ENCODE measurements at places on chromosomes 2 and 18. TPM values are rescaled to one million over a fixed set of nuclear protein-coding genes. Genes with fewer than 3 reads are reported as not detected.

DNA sequence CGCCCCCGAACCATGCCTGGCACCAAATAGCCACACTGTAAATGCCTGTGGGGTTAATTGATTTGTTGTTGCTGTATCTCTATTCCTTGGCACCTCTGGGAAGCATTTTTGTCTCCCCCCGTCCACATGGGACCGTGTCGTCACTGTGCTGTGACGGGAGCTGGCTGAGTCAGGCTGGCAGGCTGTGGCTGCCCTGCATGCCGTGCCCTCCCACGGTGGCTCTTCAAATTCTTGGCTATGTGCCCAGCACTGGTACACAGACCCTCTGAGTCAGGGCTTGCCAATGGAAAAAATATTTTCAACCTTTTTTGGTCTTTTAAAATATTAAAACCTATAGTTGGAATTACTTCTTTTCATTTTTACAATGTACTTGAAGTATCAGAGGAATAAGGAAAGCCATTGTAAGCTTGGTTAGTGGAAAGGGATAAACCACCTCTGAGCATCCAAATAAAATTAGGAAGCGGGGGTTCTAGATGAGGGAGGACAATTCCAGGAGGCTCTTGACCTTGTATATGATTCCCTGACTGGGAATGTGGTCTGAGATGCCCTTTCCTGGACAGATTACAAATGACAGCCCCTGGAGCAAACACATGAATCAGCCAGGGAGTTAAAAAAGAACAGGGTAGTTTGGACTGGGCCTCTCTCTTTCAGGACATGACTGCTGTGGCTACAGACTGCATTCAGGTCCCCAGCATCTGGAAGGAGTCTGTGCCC lies 59.4 kb downstream of the DGKD start:
- no peaks in the 10 kb centered on the region for H3K27me3 ChIP-seq
- no peaks in the 10 kb centered on the region for H3K36me3 ChIP-seq
- peak overlapping the region; percentile 95 for H3K27ac ChIP-seq

GRCh38 chr18:658001-658946 lies 821 bp downstream of the TYMS start:
- no peak overlapping the region for H3K27ac ChIP-seq
- peak overlapping the region; percentile 89 for H3K4me3 ChIP-seq
- no peaks in the 10 kb centered on the region for H3K36me3 ChIP-seq
- no peaks in the 10 kb centered on the region for H3K27me3 ChIP-seq
- H3K4me1 ChIP-seq = peaks cover 5% of the 10 kb centered on the region

GRCh38 chr2:38105922-38106321 lies 30.0 kb upstream of the CYP1B1 start:
- H3K36me3 ChIP-seq = no peaks in the 10 kb centered on the region
- no peaks in the 10 kb centered on the region for H3K27me3 ChIP-seq
- no peak overlapping the region for H3K4me3 ChIP-seq
- H3K27ac ChIP-seq = peak overlapping the region; percentile 46

GRCh38 chr2:7954234-7954633 lies 727.6 kb upstream of the ID2 start:
- H3K4me3 ChIP-seq = no peak overlapping the region
- DNase-seq = no peak
- H3K4me1 ChIP-seq = peaks cover 13% of the 10 kb centered on the region
- no peak overlapping the region for H3K27ac ChIP-seq

DNA sequence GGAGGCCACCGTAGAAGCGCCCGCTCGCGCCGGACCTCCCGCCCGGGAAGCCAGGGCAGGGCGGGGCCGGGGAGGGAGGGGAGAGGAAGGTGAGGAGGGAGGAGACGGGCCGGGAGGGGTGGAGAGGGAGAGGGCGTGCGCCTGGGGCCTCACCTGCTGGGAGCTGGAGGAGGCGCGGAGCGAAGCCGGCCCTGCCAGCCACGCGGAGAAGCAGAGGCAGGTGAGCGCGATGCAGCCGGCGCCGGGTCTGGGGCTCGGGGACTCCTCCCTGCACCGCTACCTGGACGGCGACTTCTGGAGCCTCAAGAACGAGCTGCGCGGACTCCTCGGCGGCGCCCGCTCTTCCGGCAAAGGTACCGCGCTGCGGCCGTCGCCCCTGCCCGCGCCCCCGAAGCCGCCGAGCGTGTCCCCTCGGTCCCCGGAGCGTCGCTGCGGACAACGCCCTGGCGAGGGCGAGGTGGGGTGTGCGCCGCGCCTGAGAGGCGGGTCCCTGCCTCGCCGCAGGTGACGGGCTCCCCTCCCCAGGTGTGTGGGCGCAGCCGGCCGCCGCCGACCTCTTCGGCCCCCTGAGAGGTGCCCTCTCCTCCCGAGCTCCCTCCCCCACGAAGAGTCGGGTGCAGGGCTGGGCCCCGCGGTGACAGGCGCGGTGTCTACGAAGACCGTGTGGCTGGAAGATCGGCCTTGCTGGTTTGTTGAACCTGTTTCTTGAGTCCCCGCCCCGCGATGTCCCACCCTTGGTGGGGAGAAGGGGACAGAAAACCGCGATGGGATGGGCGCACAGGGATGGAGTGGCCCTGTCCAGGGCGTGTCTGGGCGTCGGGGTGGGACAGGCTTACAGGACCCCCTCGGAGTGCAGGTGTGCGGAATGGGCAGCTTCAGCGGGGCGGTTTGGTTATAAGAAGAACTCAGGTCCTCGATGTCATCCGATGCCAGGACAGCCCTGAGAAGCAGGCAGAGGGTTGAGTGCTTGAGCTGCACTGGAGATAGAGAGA lies at the start of gene ACOXL:
Gene ACOXL (plus strand): TSS at position 152 of the 992 bp plus-strand sequence. CDS start 35,817 bp downstream, outside the sequence.
- H3K4me1 ChIP-seq = peaks cover 7% of the 10 kb centered on the region
- H3K27ac ChIP-seq = no peak within 1 kb of the TSS
- H3K4me3 ChIP-seq = peak within 1 kb of the TSS; percentile 51
- H3K36me3 ChIP-seq = no peaks in the 10 kb centered on the region
- peaks cover 8% of the 10 kb centered on the region for H3K27me3 ChIP-seq

GRCh38 chr2:230155359-230155758 lies 64.4 kb downstream of the SP110 start:
- no peak for DNase-seq
- no peaks in the 10 kb centered on the region for H3K27me3 ChIP-seq
- H3K4me3 ChIP-seq = no peak overlapping the region

DNA sequence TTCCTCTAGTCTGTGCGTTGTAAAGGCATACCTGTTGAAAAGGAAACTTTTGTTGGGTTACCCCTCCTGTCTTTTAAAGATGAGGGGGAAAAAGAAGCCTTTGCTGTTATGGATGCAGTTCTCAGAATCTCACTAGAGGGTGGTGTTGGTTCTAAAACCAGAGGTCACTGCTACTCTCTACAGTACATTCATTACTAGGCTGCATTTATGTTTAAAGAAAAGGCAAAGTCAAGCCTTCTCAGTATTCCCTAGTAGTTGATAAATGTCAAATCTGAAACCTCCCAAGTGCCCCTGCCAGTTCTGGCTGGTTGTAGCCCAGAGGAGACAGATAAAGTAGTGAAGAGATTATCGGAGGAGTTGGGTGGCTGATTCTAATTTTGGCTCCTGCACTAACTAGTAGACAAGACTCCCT lies 1.4 kb upstream of the PLCL1 start:
- no peak for DNase-seq
- H3K4me1 ChIP-seq = peaks cover 5% of the 10 kb centered on the region
- no peak overlapping the region for H3K27ac ChIP-seq
- H3K36me3 ChIP-seq = no peaks in the 10 kb centered on the region
- H3K4me3 ChIP-seq = no peak overlapping the region

DNA sequence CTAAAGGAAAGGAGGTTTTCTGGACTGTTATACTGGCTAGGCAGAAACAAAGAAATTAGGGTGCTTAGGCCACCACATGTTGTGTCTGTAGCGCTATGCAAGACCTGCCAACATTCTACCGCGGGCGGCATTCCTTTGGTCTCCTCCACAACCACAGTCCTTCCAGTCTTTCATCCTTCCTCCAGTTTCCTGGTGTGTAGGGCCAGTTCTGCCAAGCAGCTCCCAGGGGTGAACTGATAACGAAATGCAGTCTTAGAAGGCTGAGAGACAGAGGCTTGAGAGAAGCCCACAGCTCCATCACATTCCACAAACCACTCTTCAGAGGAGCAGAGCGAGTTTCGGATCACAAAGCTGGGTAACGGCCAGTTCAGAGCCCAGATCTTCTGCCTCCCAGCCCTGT lies 19.5 kb upstream of the CXXC1 start:
- H3K4me3 ChIP-seq = peak overlapping the region; percentile 61
- no peak overlapping the region for H3K27ac ChIP-seq
- H3K4me1 ChIP-seq = no peaks in the 10 kb centered on the region
- DNase-seq = no peak
- H3K27me3 ChIP-seq = no peaks in the 10 kb centered on the region
- no peaks in the 10 kb centered on the region for H3K36me3 ChIP-seq

- peaks cover 4% of the 10 kb centered on the region for H3K36me3 ChIP-seq
- H3K4me3 ChIP-seq = no peak overlapping the region
- no peak overlapping the region for H3K27ac ChIP-seq
- H3K27me3 ChIP-seq = no peaks in the 10 kb centered on the region
These were observed 80.1 kb upstream of the FOSL2 start for GRCh38 chr2:28312307-28313219.

GRCh38 chr2:54642677-54643430 lies 80.6 kb upstream of the EML6 start:
- no peak overlapping the region for H3K4me3 ChIP-seq
- no peak overlapping the region for H3K27ac ChIP-seq
- no peaks in the 10 kb centered on the region for H3K4me1 ChIP-seq

- no peak for DNase-seq
- no peaks in the 10 kb centered on the region for H3K36me3 ChIP-seq
- H3K27ac ChIP-seq = no peak overlapping the region
- no peaks in the 10 kb centered on the region for H3K27me3 ChIP-seq
These were observed 9.0 kb upstream of the TMBIM1 start for GRCh38 chr2:218301176-218301819.

DNA sequence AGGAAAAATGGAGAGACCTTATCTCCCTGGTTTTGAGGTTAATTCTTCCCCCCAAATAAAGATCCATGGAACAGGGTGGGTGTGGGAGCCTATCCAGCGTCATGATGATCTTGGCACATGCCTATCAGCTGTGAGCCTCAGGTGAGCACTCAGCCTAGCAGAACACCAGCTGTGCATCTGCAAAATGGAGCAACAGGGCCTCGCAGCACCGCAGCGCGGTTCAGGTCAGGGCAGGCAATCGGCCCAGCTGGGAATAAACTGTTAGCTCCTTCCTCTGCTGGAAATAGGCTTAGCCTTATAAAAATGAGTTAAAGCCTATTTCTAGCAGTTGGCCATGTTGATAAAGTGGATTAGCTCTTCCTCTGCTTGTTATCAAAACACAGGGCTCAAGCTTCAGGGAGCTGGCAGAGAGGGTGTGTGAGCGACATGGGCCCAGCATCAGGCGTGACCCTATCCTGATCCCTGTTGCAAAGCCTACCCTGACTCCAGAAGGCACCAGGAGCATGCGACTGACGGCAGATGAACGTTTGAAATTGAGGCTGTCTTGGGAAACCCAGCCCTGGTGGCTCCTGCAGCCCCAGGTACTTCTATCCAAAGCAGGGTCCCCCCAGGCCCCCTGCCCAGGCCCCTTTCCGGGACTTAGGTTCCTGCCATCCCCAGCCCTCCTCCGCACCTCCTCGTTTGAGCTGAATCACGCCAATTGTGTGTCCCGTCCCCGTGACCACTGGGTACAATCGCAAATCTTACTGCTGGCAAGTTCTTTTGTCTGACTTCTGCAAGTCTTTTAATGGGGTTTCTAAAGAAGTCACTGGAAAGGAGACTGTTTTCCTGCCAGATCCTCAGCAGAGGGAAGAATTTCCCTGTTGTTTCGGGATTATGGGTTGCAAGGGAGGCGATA lies 35.4 kb downstream of the ARHGEF4 start:
- no peaks in the 10 kb centered on the region for H3K36me3 ChIP-seq
- no peaks in the 10 kb centered on the region for H3K27me3 ChIP-seq
- H3K27ac ChIP-seq = no peak overlapping the region
- no peak overlapping the region for H3K4me3 ChIP-seq

DNA sequence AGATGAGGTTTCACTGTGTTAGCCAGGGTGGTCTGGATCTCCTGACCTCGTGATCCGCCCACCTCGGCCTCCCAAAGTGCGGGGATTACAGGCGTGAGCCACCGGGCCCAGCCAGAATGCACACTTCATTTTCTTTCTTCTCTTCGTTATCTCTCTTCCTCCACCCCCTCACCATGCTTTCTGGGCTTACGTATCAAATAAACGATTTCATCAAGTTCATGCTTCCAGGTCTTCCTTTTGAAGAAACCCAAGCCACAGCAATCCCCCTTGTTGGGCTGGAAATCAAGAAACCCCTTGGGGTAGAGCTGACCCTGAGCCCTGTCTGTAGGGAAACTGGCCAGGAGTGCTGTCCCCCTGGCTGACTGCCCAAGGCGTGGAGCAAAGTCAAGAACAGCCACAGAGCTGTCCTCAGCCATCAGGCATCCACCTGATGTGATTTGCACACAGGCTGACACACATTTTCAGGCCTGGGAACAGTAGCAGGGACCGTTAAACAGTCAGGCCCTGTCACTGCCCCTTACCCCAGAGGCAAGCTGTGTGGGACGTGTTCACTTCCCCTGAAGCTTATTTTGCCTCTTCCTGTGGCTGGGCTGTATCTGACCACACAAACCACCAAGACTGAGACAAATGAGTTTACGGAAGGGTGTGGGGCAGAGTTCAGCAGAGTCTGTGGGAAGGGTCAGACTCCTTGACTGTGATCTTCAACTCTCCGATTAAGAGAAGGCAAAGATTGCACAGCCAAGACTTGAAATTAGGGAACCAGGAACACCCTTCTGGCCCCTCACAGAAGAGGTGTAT lies 15.1 kb upstream of the NMUR1 start:
- H3K27me3 ChIP-seq = no peaks in the 10 kb centered on the region
- peak overlapping the region; percentile 1 for H3K27ac ChIP-seq
- no peaks in the 10 kb centered on the region for H3K36me3 ChIP-seq

GRCh38 chr2:48283586-48284269 lies 246.2 kb upstream of the STON1 start:
- no peaks in the 10 kb centered on the region for H3K27me3 ChIP-seq
- H3K4me1 ChIP-seq = no peaks in the 10 kb centered on the region
- no peak for DNase-seq
- H3K27ac ChIP-seq = no peak overlapping the region
- no peak overlapping the region for H3K4me3 ChIP-seq

- H3K36me3 ChIP-seq = no peaks in the 10 kb centered on the region
- H3K27me3 ChIP-seq = no peaks in the 10 kb centered on the region
- no peak for DNase-seq
- H3K4me3 ChIP-seq = no peak overlapping the region
- no peak overlapping the region for H3K27ac ChIP-seq
- H3K4me1 ChIP-seq = no peaks in the 10 kb centered on the region
These were observed 140.5 kb downstream of the TSN start for GRCh38 chr2:121895723-121896571.

Gene SGPP2
- 0.21 TPM for total RNA-seq

Gene PPP4R1
- total RNA-seq = 34.4 TPM

Gene CD8A
- 17.7 TPM for total RNA-seq

Gene SIX3
- not detected for total RNA-seq

Gene ARHGAP28
- total RNA-seq = 0.85 TPM

Gene PTPRM
- 257 TPM for total RNA-seq

Gene CNOT11
- total RNA-seq = 32.5 TPM

Gene C2orf78
- not detected for total RNA-seq
